Peyer's patch (tissue), 4 donors: ENCODE measurements at places on chromosomes 5 and 9.

DNA sequence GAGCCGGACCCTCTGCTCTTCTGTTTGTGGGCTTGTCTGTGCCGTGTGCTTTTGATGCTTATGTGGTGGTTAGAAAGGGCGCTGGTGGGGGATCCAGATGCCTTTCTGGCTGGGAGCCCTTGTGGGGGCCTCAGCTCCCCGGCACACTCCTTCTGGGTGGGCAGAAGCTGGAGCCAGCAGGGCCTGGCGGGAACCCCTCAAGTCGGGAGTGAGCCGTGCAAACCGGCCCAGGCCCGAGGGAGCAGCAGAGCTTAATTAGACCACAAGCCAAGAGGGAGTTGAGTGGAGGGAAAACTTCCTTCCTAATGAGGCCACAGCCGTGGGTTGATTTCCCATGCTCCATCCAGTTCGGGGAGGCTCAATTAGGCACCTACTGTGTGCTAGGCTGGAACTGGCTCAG is 76.0 kb upstream of the RNU6ATAC start:
- no peak for DNase-seq

DNA sequence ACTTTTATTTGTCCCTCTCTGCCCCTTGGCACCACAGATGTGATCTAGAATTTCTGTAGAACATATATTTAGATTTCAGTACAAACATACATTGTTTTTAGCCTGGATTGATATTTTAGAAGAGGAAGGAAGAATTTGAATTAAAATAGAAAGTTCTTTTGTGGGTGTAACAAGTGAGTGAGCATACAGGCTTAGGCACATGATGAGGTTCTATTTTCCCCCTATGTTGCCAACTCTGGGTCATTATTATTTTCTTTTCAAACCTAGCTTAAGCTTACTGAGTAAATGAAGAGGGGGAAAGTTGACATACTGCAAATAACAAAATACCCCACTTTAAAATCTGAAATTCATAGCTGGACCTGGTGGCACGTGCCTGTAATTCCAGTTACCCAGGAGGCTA is 102.9 kb downstream of the GCNT1 start:
- no peak for DNase-seq

DNA sequence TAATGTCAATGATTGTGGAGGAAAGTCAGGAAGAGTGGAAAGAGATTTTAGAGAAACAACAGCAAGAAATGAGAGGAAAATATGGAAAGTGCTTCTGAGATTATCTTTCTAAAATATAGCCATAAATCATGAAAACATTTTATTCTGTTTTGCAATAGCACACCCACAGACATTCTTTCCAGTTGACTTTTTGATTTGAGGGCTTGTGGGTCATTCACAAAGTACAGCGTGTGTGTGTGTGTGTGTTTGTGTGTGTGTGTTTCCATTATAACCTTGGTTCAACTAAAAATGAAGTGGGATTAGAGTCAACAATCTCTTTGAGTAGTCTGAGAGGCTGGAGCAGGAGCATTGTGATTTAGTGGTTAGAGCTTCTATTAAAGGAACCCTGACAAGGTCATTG is 116.6 kb upstream of the GAS1 start:
- DNase-seq, result no peak

DNA sequence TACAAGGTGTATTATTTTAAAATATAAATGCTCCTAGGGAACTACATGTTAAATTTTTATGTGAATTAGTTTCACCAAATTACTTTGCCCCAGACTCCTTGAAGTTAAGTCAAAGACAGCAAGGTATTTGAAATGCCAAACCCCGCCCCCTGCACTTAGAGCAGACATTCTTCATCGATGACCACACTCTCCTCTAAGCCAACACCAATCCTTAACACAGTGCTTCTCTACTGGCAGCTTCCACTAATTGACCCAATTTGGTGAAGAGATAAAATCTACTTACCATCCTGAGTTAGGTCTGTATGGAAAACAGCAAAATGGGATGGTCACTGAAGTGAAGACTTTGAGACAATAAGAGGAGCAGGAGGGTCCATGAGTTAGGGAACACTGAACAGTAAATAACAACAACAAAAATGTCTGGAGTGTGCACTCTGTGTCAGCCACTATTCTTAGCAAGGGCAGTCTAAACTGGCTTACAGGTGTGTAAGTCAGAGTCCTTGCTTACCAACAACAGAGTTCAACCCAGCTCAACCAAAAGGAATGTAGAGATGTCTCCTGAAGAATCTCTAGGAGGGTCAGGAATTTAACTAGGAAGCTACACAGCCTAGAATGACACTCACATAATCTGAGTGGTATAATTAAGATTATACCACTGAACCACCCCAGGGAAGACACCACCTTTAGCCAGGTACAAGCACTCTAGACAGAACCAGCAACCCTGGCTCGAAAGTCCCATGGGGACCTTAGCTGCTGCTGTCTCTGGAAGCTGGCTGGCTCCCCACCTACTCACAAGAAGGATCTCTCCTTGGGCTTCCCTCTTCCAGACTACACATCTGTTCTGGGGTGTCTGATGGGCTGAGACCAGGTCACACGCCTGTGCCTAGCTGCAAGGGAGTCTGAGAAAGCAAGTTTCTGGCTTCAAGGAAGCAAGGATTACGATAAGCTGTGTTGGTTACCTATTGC is 8.8 kb upstream of the UBE2QL1 start:
- DNase-seq, result no peak
